ENCODE measurements at places on chromosomes 11 and 22.

DNA sequence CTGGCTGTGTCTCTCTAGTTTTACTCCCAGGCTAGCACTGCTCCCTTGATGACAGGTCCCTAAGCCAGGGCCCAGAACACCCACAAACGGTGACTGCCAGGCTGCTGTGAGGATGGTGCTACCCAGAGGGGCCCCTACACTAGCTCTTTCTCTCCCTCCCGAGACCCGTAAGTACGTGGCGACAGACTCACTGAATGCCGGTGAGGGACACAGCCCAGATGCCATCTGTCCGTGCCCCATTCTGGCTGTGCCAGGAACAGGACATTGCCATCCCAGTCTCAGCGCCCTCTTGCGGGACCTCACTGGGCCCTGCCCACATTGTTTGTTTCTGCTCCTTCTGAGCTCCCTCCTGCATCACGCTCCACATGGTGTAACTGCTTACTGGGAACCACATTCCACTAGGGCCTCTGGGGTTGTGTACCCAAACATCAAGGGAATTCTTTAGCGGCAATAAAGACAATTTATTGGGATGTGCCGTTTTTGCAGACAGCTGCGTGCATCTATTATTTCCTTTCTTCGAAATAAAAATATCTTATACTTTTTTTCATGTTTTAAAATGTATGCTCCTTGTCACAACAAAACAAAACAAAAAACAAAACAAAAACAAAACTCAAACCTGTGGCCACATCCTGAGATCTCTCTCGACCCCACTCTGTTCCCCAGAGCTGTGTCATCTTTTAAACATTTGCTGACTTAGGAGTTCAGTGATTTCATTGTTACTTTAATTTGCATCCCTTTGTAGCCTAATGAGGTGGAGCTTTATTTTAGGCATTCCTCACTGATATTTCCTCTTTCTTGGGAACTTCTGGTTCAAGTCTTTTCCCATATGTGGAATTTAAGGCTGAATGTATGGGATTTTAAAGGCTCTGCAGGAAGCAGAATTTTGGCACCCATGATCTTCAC, 4.4 kb upstream of the TPCN2 start:
- peak; percentile 95 for DNase-seq

GRCh38 chr11:102589047-102589459, 36.1 kb downstream of the MMP20 start:
- DNase-seq = no peak

DNA sequence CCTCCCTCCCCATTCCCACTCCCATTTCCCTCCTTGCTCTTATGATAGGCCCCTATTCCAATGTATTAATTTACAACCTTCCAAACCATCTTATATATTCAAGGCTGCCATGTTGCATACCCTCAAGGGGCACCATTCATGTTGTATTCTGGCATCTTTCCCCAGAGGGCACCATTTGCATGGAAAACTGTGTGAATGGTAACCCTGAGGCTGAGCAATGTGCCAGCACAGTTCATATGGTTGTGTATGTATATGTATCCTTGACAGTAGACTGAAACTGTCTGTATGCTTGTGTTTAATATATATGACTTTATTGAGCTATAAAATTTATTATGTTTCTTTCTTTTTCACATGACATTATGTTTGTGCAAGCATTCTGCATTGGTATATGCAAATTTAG, 7.3 kb downstream of the RASSF10 start:
- DNase-seq = no peak

- DNase-seq = no peak
Observed at GRCh38 chr11:111421251-111421650, 42.2 kb upstream of the POU2AF1 start.

DNA sequence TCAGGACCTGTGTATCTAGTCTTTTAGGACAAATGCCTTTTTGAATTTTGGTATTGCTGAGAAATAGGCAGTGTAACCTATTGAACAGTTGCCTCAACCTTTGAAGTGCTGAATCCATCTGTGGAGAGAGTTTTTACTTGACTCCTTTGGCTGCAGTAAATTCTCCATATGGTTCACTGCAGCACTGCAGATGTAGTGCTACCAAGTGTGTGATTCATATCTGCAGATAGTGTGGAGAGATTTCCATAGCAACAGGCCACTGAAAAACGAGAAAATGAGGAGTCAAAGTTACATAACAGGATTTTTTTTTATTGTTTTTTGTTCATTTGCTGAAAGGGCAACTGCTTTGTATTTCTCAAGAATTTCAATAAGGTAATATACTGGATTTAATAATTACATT, 356.1 kb downstream of the RAB38 start:
- no peak for DNase-seq

DNA sequence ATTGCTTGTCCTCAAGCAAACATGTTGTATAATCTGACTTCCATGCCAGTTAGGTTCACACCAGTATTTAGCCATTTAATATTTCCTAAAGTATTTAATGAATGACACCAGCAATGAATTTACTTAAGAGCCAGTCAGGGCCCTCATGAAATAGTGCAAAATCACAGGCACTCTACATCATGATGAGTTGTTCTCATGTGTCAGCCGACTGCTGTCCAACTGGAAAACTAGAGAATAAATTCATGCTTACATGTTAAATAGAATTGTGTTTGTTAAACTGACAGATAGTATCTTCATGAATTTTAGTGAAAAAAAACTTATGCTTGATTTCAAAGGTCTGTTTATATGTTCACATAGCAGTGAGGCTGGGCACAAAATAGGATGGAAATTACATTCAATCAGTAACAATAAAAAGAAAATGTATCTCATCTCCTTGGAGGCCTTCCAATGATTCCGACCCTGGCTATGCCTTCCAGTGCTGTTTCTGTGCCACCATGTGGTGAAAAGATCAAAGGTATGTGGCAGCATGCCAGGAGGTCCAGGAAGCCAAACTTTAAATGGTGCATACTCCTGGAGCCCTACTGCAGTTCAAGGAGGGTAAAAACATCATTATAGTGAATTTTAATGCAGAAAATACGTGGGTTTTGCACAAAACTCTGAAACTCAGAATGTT, 45.2 kb downstream of the CTSC start:
- DNase-seq = no peak

DNA sequence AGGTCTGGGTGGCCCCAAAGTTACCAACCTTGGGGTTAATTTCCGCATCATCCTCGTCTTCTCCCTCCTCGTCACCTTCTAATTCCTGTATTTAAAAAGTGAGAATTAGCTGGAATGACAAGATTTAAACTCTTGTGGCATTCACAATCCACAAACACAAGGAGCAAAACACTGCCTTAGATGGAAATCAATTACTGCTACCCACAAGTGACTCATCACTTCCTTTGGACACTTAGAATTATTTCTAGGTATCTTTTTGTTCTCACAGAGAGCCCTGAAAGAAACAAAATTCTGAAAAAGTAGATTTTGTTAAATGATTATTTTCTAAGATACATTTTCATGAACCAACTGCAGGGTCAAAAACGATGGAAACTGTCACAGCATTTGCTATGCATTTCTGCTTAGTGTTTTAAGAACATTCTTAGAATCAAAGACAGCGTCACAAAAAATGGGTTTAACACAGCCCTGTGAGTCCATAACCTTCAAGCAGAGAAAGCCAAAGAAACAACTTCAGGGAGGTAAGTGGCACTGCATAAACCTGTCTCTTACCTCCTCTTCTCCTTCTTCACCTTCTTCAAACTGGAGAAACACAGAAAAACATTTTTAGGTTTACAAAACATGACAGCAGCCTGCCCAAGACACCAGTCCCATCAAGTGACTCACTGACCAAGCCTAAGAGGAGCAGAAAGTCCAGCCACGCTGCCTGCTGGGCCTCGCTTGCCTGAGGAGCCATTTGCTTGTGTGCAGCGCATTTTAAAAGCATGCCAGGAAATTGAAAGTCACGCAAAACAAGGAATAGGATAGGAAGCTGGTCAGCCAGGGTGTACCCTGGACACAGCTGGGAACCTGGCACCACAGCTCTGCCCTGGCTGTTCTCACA, 22.3 kb upstream of the PHLDA2 start:
- DNase-seq = peak; percentile 60

- peak; percentile 27 for DNase-seq
Observed at GRCh38 chr11:111635706-111636045, 33.4 kb downstream of the SIK2 start.
